ENCODE measurements at places on chromosomes 2 and 18. TPM values are rescaled to one million over a fixed set of nuclear protein-coding genes. Genes with fewer than 3 reads are reported as not detected.

AQP12B gene
- total RNA-seq: not detected

- DNase-seq: no peak
These were observed 13.0 kb downstream of the DIPK1C start for GRCh38 chr18:74444104-74444503.

MC4R gene
- not detected for total RNA-seq

DNA sequence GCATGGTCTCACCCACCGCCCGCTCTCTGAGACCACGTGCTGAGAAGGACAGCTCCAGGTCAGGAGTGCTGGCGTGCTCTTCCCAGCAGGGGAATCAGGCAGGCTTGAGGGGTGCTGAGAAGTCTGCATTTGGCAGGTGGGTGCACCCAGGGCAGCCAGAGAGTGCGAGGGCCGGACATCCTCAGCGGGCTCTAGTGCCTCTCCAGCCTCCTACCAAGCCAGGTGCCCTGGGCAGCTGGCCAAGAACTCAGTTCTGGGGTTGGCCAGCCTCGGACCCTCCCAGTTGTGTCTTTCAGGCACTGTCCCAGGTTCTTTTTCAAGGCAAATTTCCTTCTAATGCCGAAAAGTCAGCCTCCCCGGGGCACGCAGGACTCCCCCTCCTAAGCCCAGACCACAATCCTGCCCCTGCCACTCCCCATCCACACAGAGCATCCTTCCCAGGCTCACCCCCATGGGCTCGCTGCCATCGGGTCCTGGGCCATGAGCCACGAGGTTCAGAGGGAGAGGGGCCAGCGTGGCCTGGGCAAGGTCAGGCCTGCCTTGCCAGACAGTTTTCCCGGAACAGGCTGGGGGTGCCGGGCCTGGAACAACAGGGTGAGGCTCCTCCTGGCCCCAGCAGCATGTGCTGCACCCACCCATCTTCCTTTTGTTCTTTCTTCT is 52.2 kb upstream of the GPC1 start:
- no peak for DNase-seq

PDE1A gene
- total RNA-seq: 0.08 TPM

- no peak for DNase-seq
These were observed 5.4 kb downstream of the IRS1 start for GRCh38 chr2:226794196-226794661.

DNA sequence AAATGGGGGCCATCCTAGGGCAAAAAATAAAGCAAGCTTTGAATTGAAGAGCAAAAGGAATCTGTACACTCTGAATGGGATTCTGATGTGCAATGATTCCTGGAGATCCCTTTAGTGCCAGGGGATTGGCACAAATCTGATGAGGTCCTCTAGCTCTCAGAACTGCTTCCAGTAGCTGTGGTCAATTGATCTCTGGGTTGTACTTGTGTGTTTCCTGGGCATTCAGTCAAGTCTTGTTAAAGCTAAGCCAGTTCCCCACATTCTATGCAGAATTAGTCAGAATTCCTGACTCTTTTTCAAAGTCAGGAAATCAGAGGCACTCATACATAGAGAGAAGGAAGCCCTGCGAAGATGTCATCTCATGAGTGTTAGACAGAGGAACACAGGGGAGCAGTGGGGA is 161.3 kb downstream of the DNER start:
- no peak for DNase-seq

DNA sequence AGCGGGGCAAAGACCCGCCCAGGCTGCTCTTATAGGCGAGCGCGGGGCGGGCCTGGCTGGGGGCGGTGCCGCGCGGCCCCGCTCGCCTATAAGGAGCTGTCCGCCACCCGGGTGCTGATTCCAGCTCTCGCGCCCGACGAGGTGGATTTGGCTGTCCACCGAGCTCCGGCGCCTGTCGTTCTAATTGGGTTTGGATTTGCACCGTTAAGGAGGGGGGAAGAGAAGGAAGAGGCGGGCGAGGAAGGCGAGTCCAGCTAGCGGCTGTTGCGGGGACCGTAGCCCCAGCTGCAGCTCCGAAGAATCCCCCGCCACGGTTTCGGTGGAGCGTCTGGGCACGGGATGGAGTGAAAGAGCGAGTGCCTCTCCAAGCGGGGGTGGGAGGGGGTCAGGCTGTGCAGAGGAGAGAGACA is at the start of gene CNTNAP5:
CNTNAP5 (plus strand) TSS at position 117 of the 410 bp plus-strand sequence. CDS start 364 bp downstream, outside the sequence.
- peak; percentile 1 for DNase-seq

Measured in kidney epithelial cell (primary cell).